CD4-positive, alpha-beta memory T cell (primary cell): ENCODE measurements at places on chromosomes 7 and 10.
A peak's percentile ranks its signal among the peaks of the same experiment; 100 is the strongest.

DNA sequence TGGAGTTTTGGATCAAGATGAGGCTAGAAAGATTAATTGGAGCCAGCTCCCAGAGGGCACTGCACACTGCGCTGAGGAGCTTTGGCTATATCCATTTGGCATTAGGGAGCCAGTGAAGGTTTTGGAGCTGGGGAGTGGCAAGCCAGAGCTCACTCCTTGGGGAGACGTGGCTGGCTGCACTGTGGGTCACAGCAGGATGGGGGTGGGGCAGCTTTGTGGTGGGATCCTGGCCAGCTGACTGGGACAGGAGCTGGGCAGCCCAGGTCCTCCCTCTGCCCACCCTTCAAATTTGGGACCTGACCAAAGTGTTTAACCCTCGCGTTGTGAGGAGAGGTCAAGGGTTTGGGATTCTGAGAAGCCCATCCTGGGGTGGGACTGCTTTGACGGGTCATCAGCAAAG lies 5.0 kb downstream of the C10orf105 start:
- DNase-seq, result no peak

DNA sequence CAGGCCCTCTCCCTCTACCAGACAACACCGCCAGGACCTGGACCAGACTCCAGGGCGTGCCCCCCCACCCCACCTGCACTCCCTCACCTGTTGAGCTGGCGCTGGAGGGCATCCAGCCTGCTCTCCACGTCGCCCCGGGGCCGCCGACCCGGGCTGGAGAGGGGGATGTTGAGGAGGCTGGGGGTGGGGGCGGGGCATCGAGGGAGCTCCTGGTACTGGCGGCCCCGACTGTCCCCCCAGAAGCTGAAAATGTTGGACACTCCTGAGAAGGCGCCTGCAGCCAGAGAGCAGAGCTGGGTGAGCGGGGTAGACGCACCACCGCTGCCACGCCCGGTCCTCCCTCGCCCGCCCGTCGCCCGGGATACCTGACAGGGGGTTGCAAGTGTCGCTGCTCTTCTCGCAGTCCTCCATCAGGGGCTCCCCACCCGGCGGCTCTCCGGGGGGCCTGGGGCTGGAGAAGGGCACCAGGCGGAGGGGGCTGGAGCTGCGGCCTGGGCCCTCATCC lies 30.8 kb downstream of the KCNH2 start:
- DNase-seq, result no peak

- no peak for DNase-seq
Measured at GRCh38 chr7:137443616-137444015, 100.1 kb upstream of the PTN start.

- DNase-seq, result peak; percentile 57
Measured at GRCh38 chr7:12222889-12223579, 11.9 kb downstream of the TMEM106B start.

GRCh38 chr10:33897291-33897752 lies 562.9 kb upstream of the NRP1 start:
- DNase-seq, result no peak

GRCh38 chr10:4830551-4830950 lies 4.5 kb downstream of the AKR1E2 start:
- no peak for DNase-seq

- no peak for DNase-seq
Measured at GRCh38 chr7:95269640-95270039, 54.7 kb downstream of the PON1 start.

DNA sequence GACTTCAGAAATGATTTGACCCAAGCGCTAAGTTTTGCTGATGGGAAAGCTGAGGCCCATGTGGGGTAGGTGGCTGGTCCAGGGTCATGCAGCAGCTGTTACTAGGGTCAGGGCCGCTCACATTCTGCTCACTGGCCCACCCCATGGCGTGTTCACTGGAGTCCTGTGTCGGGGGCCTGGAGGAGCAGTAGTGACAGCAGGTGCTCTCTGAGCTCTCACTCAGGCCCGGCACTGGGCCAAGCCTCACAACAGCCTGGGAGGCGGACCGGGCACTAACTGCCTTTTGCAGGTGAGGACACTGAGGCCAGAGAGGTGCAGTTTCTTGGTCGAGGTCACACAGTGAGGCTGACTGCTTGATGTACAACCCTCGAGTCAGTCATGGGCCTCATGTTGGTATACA lies 82.7 kb downstream of the GLRX3 start:
- DNase-seq, result no peak

- DNase-seq, result no peak
Measured at GRCh38 chr10:63114031-63114814, 18.9 kb upstream of the NRBF2 start.

GRCh38 chr7:158834878-158835784 lies 5.8 kb upstream of the ESYT2 start:
- DNase-seq, result no peak

DNA sequence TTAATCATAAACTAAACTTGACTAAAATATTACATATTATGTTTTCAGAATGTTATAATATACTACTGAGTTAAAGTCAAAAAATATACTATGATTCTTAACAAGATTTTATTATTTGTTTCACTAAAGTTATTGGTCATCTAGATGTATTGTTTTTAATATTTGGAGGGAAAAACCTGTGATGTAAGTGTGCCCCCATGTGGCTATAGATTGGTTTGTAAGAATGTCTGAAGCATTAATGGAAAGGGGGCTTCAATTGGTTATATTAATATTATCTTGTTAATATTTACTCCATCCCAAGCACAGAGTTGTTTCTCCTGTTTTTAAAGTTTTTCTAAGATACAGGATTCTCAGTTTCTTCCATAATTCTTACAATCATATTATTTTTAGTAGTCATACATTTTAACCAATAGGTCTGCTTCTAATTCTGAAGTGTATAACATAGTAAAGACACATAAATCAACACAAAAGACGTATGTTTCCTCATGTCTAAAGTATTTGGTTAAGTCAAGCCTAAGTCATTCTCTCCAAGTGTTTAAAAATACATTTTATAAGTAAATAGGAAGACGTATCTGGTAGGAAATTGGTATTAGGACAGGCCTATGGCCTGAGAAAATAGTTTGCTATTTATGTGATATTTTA lies 58.0 kb downstream of the GNAT3 start:
- DNase-seq, result no peak

- no peak for DNase-seq
Measured at GRCh38 chr7:988426-988911, 5.5 kb downstream of the CYP2W1 start.

- DNase-seq, result no peak
Measured at GRCh38 chr10:75150656-75151055, 39.2 kb downstream of the SAMD8 start.

DNA sequence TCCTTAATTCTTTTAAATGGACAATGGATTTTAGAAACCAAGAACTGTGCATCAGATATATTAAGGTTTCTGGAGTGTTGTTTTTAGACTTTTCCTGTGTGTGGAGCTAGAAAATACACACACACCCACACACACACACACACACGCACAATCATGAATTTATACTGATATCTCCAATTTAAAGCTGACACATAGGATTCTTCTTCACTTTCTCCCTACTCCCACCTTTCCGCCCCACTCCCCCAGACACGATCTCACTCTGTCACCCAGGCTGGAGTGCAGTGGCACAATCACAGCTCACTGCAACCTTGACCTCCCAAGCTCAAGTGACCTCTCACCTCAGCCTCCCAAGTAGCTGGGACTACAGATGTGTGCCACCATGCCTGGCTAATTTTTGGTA lies 100.3 kb downstream of the EPC1 start:
- DNase-seq, result no peak

DNA sequence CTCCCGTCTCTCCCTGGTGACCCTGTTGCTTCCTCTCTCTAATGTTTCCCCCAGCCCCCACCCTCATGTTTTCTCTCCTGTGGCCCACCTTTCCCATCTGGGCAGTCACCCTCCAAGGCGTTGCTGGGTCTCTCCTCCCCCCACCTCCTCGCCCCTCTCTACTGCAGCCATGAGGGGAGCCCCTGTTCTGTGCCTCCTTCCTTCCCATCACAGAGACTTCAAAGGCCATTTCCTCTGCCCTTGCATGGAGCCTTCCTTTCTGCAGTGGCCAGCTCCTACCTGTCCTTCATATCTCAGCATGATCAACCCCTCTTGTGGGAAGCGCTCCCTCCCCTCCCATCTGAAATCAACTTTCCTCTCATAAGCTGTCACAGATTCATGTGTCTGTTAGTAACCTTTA lies 194.0 kb upstream of the PRSS58 start:
- no peak for DNase-seq

DNA sequence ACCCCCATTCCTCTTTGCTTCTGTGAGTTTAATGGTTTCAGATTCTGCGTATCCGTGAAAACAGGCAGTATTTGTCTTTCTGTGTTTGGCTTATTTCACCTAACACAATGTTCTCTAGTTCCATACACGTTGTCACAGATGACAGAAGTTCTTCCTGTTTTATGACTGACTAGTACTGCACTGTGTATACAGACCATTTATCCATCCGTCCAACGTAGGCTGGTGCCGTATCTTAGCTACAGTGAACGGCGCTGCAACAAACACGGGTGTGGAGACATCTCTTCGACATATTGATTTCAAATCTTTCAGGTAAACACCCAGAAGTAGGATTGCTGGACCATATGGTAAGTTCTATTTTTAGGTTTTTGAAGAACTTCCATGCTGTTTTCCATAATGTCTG lies 181.7 kb downstream of the PARD3 start:
- DNase-seq, result no peak

DNA sequence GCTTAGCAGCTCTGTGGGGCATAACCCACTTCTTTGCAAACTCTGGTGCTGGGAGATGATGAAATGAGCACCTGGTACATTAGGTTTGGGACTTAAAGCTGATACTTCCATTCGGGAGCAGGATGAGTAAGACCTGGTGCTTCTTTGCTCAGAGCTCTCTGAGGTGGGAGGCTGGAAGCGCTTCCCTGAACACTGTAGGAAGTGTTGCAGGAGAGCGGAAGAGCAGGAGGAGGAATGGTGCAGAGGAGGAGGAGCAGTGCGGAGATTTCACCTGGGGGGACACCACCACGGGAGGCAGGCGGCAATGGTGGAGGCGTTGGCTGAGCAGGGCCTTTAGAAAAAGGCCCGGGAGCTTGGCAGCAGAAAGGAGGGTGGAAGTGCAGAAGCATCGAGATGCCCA lies 142.5 kb downstream of the MGMT start:
- DNase-seq, result no peak
